Peyer's patch (tissue), 4 donors: ENCODE measurements at places on chromosomes 11 and 22. TPM values are rescaled to one million over a fixed set of nuclear protein-coding genes. Genes with fewer than 3 reads are reported as not detected.
A peak's percentile ranks its signal among the peaks of the same experiment; 100 is the strongest.

DNA sequence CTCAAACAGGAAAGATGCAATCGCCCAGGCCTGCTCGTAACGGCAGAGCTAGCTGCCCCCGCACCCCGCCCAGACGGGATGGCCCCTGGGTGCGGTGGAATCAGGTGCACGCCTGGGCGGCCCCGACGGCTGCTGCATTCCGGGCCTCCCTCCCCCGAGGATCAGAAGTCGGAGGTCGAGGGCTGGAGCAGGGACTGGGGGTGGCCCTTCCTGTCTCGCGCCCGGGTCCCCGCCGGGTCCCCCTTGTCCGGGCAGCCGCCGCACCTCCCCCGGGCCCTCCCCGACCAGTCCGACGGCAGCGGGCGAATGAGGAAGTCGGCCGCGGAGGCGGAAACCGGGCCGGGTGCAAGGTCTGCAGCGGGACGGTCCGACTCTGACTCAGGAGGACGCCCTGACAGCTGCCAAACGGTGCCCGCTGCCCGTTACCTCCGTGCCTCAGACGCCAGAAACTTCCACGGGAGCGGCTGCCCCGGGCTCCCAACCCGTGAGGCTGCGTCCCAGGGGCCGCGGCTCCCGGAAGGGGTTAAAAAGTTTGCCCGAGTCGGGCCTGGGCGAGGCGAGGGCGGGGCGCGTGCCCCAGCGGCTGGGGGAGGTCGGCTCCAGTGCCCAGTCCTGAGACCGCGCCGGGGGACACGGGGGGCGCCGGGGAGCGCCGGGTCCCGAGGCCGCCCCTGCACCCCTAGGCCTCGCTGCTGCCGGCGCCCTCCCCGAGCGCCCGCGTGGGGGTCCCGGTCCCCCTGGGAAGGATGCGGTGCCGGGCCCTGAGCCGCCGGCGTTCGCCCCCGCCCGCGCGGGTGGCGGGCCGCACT lies 663 bp downstream of the MYH9 start:
- DNase-seq = peak; percentile 77

DNA sequence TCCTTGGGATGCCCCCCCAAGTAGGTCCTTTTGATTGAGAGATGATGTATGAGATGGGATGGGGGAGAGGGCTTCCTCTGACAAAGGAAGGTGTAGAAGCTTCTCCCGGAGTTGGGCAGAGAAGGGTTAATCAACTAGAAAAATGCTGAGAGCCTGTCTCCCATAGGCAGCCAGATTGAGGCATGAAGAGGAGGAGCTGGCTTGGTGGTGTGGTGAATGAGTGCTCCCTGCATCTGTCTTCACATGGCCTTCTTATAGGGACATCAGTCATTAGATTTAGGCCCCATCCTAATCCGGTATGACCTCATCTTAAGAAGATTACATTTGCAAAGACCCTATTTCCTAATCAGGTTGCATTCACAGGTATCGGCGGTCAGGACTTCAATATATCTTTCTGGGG lies 61.1 kb downstream of the NFAM1 start:
- DNase-seq = no peak

DNA sequence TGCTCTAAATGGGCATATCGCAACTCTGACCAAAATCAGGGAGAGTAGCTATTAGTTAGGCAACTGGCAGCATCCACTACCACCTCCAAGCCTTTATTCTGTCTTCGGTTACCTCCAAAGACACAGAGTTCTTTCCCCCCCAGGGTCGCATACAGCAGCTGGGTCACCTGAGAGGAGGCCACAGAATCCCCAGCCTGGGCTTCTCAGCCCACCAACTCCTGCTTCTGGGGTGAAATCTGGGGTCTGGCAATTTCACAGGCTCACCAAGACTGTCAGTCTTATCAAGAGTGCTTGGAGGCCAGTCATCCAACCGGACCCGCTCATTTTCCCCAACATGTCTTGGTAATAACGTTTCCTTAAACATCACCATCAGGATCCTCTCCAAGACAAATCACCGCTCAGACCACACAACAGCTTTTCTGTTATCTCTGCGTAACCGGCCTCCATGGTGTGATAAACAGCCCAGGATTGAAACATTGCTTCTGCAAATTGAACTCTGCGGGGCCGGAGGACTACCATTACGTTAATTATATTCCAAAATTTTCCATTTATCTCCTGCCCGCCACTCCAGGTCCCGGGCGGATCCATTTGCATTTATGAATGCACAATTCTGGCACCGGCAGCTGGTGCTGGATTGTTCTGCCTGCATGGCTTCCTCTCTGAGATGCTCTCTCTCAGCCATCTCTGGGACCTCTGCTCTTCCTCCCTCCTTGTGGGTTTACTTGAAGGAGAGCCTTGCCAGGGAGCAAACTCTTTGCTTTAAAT lies 35.6 kb downstream of the RTL6 start:
- no peak for DNase-seq

- no peak for DNase-seq
Measured at GRCh38 chr11:120147094-120147949, 9.4 kb upstream of the TRIM29 start.

DNA sequence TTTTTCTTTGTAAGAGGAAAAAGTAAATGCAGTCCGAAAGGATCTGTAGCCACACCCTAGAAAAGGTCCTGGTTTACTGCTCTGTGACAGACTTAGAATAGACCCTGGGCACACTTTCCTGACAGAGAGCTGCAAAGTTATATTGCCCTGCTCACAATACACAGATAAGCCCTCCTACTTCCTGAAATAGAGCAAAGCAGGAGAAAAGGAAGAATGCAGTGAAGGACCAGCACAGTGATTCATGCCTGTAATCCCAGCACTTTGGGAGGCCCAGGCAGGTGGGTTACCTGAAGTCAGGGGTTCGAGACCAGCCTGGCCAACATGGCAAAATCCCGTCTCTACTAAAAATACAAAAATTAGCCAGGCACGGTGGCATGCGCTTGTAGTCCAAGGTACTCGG lies 2.2 kb downstream of the CYB561A3 start:
- DNase-seq = no peak

The MS4A2 gene
- total RNA-seq = 1.0 TPM
